Stimulated activated CD8-positive, alpha-beta memory T cell treated with anti-CD3 and anti-CD28 coated beads, Interleukin-7, amount 100 ng/mL, for 1 hour (primary cell): ENCODE measurements at places on chromosomes 11 and 22.

DNA sequence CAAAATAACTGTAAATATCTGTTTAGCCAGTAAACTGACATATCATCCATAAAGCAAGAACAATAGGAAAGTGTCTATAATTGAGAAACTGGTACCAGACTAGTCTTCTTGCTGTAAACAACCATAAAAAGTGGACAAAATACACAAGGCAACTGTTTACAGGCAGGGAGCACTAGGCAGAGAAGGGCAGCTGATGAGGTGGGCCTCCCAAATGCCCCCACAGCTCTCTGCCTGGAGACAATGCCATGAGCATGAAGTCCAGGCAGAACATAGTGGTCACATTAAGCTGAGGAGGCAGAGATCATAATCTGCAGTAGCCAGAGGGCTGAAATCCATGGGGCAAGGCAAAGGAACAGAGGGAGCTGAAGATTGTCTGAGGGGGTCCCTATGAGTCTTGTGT lies 30.7 kb downstream of the TBX1 start:
- DNase-seq = no peak

GRCh38 chr11:132278801-132279574 lies 908.6 kb downstream of the NTM start:
- DNase-seq = no peak

- no peak for DNase-seq
These were observed 11.1 kb downstream of the C11orf96 start for GRCh38 chr11:43953521-43953920.

DNA sequence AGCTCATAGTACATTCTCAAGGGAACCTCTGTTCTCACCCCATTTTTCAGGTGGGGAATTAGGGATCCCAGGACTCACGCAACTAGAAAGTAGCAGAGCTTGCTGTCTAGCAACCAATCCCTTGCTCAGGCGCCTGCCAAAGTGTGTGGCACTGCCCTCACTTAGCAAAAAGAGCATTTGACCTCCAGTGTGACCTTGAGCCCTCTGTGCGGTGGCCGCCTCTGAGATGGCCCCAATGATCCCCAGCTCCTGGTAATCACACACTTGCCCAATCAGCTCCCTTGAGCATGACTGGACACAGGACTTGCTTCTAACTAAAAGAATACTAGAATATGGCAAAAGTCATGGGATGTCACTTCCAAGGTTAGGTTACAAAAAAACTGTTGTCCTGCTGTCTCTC lies 2.6 kb upstream of the LGALS2 start:
- no peak for DNase-seq

DNA sequence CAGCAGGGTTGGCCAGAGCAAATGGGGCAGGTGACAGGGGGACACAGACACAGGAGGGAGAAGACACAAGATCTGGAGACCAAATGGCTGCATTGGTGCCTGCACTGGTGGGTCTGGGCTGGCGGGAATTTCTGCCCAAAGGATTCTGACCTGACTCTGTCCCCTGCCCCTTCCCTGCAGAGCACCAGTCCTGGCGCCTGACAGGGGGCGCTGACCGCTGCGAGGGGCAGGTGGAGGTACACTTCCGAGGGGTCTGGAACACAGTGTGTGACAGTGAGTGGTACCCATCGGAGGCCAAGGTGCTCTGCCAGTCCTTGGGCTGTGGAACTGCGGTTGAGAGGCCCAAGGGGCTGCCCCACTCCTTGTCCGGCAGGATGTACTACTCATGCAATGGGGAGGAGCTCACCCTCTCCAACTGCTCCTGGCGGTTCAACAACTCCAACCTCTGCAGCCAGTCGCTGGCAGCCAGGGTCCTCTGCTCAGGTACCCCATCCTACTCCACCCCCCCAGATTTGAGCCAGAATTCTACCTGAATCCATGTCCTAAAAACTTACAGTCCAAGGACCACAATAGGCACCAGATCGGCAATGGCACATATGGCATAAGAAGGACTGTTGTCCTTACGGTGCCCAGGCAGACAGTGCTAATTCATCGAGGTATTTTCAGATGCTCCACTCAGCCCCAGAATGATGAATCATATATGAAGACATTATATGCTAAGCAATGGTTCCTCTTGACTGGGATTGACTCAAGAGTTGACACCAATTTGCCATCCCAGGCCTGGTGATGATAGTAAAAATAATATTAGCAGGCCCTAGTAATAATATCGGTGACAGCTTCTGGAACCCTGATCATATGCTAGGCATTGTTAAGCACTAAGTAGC lies 38.2 kb downstream of the CD6 start:
- no peak for DNase-seq

DNA sequence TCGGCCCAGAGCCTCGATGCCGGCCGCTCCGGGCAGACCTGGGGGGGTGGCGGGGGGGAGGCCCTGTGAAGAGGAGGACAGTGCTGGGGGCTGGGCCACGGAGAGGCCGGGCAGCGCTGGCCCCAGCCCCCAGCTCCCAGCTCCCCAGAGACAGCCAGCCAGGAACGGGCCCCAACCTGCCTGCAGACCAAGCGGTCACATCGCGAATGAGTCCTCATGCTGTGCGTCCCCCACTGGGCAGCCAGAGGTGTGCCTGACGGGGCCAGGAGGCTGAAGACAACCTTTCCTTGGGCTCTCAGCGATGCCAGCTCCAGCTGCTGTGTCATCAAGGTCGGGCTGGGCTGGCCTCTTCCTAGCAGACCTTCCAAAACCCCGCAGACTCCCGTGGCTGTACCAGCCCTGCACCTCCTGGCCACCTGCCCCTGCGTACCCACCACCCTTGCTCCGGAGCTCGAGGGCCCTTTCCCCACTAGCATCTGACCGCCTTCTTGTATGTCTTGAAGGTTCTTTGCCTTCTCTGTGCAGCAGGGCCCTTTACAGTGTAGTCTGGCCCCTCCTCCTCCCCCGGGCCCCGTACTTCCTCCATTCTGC lies 88.4 kb downstream of the CDKN1C start:
- no peak for DNase-seq

GRCh38 chr11:84398017-84398626 lies 1112.0 kb upstream of the CCDC90B start:
- DNase-seq = no peak

- DNase-seq = no peak
These were observed 38.3 kb downstream of the BIRC2 start for GRCh38 chr11:102385085-102386007.

- no peak for DNase-seq
These were observed 717 bp downstream of the MRGPRE start for GRCh38 chr11:3231550-3231850.

DNA sequence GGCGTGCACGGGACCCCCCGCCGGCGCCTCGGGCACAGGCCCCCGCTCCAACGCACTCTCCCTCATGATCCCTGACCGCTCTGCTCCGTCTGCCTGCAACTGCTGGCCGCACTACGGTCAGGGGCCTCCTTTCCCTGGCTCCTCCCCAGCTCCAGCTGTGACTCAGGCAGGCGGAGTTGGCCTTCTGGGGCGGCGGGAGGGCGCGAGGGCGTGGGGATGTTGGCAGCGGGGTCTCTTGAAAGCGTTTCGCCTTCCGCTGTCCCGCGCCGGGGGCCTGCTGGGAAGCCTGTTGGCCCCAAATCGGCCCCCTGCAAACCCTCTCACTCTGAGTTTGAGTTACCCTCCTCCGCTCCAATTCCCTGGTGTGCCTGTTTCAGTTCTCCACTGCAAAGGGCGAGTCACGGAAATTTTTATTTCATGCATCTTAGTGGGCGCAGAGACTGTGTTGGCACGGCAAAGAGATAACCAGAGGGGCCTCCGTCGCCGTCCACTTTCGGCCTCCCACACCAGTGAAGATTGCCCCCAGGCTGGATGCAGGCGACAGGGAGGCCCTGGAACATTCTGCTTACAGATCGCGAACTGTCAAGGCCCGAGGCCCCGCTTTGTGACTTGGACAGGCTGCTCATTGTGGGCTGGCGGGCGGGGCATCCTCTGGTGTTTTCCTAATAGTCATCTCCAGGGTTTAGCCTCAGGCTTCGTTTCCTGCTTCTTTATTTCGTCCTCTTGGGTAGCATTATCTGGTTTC lies at the start of gene CAVIN3:
Gene CAVIN3, minus strand, starts transcription at position 91 of the 745 bp plus-strand sequence. Its CDS starts 25 bp downstream, at position 66.
- no peak for DNase-seq

GRCh38 chr22:40560551-40560950 lies 76.0 kb downstream of the MRTFA start:
- DNase-seq = no peak
